ENCODE measurements at places on chromosomes 4 and X.

DNA sequence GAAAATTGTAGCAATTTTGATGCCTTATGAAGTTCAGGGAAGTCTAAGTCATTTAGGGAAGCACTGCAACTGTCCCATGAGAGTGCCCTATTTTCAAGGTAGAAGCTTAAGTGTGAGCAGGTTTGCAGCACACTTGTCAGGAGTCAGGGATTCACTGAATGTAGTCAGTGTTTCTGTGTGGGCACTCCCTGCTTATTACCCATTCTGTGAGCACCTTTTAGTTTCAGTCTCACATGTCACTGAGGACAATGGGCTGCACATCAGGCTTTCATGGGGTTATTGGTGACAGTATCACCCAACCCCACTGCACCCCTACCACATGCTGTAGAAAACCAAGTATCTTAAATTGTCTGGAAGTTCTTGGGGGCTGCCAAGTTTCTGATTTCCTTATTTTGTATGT, 2.9 kb upstream of the CCNG2 start:
- peak; percentile 44 for DNase-seq

- DNase-seq: no peak
Measured at GRCh38 chr4:58138786-58139668, 1028.8 kb upstream of the IGFBP7 start.

DNA sequence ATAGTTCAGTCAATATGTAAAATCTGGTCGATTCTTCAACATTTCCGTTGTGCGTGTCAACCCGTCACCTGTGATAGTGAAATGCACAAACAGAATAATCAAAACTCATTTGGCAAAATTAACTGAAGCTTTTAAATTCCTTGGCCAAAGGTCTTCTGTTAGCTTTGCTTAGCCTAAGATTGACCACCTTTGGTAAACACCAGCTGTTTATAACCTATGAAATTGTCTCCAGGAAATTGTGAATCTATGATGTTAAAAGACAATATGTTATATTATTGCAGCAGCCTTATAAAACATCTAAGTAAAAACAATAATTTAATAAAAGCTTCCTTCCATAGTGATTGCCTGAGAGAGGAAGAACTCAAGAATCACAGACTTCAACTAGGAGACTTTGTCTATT, 196.8 kb downstream of the IL15 start:
- no peak for DNase-seq

- DNase-seq: no peak
Measured at GRCh38 chr4:153099391-153100140, 104.7 kb upstream of the TRIM2 start.

DNA sequence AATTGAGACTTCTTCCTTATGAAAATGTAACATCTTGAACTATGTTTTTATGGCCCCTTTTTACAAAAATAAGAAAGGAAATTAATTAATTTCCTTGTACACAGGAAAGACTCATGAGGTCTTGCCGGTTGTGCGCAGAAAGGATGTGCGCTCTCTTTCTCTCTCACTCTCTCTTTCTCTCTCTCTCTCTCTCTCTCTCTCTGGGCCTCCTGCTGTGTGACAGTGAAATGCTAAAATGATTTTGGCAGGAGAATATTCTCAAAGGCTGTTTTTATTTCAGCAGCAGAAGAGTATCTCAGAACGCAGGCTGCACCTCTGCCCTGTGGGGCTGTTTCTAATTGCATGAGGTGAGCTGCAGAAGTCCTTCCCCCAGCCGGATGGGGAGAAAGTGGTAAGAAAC, 349.0 kb downstream of the MID1IP1 start:
- no peak for DNase-seq

DNA sequence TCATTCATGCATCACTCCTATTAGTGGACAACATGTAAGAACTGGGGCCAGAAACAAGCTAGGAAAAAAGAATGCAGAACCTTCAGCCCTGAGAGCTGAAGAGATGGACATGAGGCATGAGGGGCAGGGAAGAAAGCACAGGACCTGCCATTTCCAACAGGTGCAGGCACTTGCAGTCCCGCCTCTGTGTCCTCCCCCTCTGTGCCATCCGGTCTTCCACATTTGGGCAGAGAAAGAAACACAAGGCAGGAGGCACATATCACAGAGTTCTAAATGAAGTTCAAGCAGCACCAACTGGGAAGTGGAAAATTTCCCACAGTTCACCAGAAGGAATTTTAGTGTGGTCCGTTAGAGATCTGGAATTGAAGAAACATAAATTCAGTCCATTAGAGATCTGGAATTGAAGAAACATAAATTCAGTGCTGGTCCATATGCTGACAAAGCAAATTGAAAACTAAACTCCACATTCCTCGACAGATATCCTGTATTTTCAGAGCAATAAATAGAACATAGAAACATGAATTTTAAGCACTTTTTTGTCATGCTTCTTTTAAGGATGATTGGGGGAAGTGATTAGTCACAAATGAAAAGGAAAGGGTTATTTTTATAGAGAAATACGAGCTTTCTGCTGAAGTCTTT, 57.2 kb upstream of the DAPP1 start:
- DNase-seq: no peak

DNA sequence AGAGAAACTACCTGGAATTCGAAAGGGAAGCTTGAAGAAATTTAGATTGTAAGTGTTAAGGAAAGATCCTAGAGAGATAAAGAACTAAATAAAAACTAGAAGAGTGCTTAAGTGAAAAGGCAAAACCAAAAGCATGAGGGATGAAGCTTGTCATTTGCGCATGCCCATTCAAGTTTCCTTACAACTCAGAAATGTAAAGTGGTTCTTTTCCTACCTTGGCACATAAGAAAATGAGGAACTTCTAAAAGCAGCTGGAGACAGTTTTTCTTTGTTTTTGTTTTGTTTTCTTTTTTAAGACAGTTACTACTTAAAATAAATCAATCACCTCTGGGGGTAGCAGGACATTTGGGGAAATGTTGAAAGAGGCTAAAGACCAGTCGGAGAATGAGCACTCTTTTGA, 1304.4 kb upstream of the PCDH7 start:
- no peak for DNase-seq

DNA sequence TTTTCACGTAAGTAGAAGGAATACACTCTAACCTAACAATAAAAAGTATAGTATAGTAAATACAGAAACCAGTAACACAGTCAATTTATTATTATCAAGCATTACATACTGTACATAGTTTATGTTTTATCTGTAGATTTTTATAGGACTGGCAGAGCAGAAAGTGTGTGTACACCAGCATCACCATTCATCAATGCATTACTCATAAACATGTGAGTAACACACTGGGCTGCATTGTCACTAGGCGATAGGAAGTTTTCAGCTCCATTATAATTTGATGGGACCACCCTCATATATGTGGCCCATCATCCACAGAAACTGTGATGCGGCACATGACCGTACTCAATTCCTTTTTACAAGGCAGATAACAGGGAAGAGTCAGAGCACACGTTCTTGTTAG, 137.8 kb upstream of the RBPJ start:
- no peak for DNase-seq

- peak; percentile 35 for DNase-seq
Measured at GRCh38 chr4:112266823-112267222, 18.9 kb downstream of the TIFA start.

Data from GM12865 (cell line).